GM12878 (cell line): ENCODE measurements at places on chromosomes 1 and 21.

DNA sequence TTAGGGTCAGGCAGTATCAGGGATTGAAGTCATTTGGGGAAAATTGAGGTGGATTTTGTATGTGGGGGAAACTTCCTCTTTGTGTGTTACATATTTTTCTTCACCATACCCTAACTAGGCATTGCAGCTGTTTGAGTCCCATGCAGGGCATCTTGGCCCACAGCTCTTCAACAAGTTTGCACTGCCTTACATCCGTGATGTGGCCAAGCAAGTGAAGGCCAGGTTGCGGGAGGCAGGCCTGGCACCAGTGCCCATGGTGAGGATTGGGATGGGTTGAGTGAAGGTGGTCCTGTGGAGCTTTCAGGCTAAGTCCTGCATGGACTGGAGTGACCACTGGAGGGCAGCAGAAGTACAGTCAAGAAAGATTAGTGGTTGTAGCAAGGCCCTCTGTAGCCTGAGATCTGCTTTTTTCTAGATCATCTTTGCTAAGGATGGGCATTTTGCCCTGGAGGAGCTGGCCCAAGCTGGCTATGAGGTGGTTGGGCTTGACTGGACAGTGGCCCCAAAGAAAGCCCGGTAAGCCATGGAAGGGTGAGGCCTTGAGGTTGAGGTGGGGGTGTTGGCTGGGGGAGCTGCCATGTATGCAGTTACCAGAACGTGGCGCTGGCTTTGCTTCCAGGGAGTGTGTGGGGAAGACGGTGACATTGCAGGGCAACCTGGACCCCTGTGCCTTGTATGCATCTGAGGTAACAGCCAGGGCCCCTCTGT, 2.4 kb downstream of the UROD start:
- peak; percentile 44 for DNase-seq

- DNase-seq: no peak
These were observed 12.4 kb downstream of the VANGL1 start for GRCh38 chr1:115654125-115654524.

DNA sequence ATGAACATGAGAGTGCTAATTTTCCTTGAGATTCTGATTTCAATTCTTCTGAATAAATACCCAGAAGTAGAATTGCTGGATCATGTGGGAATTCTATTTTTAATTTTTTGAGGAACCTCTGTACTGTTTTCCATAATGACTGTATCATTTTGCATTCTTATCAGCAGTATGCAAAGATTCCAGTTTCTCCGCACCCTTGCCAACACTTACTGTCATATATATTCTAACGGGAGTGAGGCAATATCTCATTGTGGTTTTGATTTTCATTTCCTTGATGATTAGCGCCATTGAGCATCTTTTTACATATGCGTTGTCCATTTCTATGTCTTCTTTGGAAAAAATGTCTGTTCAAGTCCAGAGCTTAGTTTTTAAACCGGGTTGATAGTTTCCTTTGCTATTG, 33.2 kb downstream of the VCAM1 start:
- DNase-seq: no peak

DNA sequence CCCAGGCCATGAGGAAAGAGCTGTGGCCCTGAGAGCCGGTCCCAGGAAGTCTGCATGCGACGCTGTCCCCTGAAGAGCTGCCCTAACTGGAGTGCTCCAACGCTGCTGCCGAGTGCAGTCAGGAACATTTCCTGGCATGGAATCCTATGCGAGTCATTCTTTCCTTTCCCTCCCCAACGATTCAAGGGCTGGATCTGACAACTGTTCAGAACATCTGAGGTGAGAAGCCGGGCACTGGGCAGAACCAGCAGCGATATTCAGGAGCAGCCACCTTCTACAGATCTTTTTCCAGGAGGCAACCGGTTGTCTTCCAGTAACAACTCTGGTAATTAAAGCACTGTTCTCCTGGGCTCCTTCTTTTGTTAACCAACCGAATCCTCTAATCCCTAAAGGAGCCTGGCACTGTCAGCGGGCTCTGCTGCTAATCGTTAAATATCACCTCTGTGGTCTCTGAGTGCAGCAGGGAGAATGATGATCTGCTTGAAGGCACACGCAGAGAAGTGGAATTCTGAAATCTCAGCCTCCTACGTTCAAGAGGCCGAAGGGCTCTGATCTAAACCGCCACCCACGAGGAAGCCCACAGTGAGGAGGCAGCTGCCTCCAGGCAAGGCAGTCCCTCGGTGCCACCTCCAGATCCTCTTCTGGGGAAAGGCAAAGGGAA, 55.8 kb downstream of the SLC45A1 start:
- no peak for DNase-seq

- no peak for DNase-seq
These were observed 3.7 kb upstream of the RHOC start for GRCh38 chr1:112710586-112710985.

DNA sequence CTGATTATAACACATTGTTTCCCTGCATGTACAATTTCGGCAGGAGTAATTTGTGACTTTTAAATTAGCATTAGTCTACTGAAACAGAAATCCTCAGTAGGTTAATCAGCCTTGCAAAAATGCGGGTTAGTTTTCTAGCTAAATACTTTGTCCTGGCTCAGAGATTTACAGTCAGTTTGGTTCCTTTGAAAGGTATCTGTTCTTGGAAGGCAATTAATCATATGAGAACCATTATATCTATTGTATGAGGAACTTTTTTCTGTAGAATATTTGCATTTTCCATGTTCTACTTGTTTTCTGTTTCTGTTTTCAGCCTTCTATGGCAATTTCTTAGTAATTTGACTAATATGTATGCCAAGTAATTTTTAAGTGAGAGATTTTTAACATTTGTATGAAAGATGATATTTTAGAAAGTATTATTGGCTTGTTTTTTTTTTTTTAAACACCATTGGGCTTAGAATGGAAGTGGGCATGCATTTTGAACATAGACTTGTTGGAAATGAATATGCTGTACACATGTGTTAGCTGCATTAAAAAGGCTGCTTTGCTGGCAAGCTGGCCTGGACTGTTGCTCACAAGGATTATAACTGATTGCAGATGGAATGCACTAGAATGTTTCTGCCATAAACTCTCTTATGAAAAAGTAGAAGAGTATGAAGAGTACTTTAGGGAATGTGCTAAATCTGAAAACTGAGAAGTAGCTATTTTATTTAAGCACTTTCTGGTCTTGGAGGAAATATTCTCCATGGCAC, 26.2 kb downstream of the KIF1B start:
- no peak for DNase-seq

DNA sequence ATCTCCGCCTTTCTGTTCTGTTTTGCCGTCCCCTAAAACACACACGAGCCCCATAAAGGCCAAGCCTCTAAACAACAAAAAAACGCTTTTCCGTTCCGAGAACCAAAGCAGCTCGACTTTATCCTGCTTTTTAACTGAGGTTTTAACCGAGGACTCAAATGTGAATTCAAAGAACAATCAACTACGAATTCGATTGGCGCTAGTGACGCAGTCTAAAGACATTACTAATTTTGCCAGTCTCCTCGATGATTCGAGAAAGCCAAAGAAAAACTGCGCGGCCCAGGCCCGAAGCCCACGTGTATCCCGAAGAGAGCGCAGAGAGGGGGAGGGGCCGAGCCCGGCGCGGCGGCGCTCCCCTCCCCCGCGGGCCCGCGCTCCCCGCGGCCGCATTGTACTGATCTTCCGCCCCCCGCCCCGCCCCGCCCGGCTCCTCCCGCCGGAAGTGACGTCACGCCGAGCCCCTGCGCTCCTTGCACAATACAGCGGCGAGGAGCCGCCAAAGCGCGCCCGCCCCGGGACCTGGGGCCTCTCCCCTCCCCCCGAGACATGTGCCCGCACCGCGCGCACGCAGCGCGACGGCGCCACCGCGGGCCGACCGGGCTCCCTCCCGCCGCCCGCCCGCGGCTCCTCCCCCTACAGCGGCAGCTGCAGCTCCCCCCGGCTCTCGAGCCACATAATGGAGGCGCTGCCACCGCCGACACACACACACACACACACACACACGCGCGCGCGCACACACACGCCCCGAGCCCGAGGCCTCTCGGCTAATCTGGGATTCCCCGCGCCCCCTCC, 1.4 kb downstream of the HNRNPU start:
- peak; percentile 45 for DNase-seq

DNA sequence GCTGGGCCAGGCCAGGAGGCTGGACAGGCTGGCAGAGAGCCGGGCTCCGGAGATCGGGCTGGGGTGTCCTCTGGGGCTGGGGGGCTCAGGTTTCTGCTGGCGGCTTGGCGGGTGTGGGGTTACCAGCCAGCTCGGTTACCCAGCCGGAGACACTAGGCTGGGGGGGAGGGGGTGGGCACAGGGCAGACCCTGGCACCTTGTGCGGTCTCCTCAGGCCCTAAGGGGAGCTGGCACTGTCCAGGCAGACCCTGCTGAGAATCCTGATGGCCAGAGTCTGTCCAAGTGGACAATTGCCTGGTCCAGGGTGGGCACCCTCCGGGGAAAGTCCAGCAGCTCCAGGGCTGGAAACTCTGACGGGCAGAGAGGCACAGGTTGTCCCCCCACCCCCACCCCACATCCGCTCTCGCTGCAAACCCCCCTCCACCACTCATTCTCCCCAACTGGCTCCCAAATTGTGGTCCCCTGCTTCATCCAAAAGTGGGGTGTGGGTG, 6.7 kb downstream of the ZBTB7B start:
- no peak for DNase-seq

- no peak for DNase-seq
These were observed 109.4 kb downstream of the NRDC start for GRCh38 chr1:51768971-51769588.

GRCh38 chr1:160853014-160853413, 9.7 kb downstream of the CD244 start:
- no peak for DNase-seq

GRCh38 chr21:33162436-33162951, 67.2 kb upstream of the IFNAR2 start:
- no peak for DNase-seq

DNA sequence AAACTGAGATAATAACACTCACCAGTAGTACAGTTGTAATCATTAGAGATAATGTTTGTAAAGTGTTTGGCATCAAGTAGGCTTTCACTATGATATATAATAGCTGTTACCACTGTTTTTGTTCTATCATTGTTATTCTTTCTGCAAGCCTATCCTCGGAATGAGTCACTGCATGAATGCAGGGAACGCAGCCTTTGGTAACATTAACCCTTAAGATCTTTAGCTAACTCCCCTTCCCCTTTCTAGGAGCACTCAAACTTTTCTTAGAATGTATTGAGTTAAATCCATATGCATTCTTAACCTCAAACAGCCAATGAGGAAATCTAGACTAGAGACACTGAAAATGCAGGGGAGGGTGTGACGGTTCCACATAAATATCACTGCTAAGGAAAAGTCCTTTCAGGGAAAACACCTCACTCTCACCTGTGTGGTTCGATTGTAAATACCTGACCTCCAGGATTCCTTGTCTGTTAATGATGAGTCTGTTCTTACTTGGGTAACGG, 467.3 kb downstream of the SETD4 start:
- DNase-seq: no peak

GRCh38 chr1:35573198-35574124, at the start of gene TFAP2E:
TSS of gene TFAP2E (plus strand) at chr1:35573314. CDS start at chr1:35573578, 264 bp downstream.
- DNase-seq: no peak

DNA sequence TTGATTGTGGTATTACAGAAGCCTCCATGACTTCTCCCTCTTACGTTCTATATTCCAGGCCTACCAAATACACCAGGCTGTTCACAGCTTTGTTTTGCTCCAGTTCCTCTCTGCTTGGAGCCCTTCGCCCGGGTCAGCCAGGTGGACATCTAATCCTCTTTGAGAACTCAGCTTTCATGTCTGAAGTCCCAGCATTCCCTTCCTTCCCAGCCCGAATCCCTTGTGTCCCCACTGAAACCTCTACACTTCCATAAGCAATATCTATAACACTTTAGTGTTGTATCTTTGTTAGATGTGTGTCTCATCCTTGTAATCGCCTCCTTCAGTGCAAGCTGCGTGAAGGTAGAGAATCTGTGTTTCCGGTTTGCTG, 1.9 kb downstream of the RNF11 start:
- no peak for DNase-seq

DNA sequence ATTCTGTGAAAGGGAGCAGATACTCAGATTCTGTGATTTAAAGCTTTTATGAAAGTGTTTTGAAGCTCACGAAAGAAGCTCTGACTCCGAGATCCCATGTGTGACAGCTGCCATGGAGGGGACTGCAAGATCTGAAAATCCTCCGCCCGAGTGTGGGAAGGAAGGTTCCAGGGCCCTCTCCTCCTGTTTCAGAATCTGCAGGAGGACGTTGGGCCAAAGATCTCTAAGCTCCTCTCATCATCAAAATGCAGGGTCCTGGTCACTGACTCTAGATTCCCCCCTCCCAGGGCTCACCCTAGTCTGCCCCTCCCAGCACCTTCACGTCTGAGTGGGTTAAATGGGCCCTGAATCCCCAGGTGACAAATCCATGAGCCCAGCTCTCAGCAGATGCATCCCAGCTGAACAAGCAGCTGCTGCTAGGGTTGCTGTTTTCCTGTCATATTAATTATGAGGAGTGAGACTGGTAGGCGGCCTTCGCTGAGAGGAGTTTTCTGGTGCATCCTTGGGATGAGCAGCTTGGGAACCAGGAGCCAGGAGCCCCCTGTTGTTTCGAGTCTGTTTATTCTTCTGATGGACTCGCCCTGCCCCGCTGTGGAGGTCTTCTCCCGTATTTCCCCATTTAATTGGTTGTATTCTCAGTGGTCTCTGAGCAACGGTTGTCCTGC, 402.0 kb downstream of the MATN1 start:
- no peak for DNase-seq

- no peak for DNase-seq
These were observed 24.9 kb upstream of the KIAA1614 start for GRCh38 chr1:180887841-180888240.

DNA sequence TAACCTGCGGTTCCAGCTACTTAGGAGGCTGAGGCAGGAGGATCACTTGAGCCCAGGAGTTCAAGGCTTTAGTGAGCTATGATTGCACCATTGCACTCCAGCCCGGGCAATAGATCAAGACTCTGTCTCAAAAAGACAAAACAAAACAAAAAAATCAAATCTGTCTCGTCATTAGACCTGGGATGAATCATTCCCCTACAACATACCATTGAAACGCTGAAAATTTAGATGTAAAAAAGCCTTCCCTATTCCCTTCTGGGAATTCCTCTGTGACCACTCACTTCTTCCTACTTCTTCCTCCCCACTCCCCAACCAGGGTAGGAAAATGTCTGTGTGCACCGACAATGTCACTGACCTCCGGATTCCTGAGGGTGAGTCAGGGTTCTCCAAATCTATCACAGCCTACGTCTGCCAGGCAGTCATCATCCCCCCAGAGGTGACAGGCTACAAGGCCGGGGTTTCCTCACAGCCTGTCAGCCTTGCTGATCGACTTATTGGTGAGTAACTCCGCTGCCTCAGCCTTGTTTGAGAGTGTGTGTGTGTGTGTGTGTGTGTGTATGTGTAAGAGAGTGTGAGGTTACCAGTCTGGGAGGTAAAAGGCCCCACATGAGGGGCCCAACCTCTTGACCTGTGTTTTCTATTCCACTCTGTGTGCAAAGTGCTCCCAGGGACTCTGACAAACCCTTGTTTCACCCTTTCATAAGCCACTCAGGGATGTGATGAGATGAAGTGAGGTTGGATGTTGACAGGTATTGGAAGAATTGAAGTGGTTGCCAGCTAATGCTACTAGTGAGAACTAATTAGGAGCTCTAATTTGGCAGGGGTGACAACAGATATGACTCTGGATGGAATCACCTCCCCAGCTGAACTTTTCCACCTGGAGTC, 16.3 kb upstream of the SARS1 start:
- no peak for DNase-seq

- DNase-seq: no peak
These were observed 110.5 kb upstream of the CDC42BPA start for GRCh38 chr1:227428803-227429202.
